NCI-H1105 (cell line): ENCODE measurements at places on chromosomes 1 and 21.

- no peak for DNase-seq
Observed at GRCh38 chr1:92259350-92259749, 39.4 kb downstream of the GLMN start.

DNA sequence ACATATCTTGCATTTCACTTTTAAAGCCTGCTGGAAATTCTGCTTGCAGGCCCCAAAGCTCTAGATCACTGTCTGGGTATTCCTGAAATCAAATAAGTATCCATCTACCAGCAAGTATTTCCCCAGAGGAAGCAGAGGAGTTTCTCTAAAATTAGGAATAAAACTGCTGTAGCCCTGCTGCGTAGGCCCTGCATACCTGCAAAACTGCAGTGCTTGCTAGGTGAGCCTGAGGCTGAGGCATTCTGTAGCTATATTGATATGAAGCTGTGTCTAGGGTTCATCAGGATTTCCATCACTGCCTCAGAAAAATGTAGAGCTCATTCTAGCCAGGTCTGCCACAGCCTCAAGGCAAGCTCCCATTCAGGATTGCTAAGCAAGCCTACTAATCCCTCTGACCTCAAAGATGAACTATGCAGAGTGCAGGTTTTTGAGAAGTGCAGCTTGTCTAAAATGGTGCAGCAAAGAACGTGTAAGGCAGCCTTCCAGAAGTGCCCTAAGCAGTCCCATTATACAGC, 28.7 kb downstream of the NPHS2 start:
- DNase-seq = no peak

DNA sequence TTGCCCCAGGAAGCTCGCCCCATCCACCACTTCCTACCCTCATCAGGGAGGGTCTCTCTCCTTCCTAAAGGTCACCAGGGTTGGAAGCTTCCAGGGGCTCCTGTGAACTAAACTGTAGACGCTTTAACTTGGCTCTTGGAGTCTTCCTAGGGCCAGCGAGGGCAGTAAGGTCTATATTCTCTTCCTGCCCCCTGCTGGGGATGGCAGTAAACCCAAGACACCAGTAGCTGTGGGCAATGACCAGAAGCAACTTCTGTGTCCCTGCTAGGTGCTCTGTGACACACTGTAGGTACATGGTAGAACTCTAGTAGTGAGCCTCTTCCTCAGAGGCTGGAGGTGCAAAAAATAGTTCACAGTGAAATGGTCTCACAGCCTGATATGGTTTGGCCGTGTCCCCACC, 30.0 kb downstream of the KCND3 start:
- DNase-seq = no peak

GRCh38 chr1:9235096-9235459, 504 bp downstream of the H6PD start:
- peak; percentile 52 for DNase-seq

GRCh38 chr1:156953571-156953970, 33.1 kb downstream of the LRRC71 start:
- DNase-seq = no peak

DNA sequence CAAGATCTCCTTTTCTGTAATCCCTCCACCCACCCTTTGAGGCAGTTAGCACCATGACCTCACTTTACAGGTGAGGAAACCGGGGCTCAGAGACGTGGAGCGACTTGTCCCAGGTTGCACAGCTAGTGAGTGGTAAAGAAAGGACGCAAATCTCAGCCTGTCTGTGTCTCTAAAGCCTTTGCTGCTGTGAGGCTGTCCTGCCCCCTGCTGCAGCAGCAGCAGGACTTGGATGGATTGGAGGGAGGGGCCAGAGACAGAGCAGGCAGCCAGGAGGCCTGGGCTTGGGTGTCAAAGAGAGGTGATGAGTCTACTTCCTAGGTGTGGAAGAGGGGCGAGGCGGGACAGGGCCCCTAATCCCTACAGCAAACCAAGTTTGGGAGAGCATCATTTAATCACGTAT, 69.6 kb downstream of the PTPRU start:
- no peak for DNase-seq

- no peak for DNase-seq
Observed at GRCh38 chr1:59041646-59042277, 255.1 kb upstream of the FGGY start.

DNA sequence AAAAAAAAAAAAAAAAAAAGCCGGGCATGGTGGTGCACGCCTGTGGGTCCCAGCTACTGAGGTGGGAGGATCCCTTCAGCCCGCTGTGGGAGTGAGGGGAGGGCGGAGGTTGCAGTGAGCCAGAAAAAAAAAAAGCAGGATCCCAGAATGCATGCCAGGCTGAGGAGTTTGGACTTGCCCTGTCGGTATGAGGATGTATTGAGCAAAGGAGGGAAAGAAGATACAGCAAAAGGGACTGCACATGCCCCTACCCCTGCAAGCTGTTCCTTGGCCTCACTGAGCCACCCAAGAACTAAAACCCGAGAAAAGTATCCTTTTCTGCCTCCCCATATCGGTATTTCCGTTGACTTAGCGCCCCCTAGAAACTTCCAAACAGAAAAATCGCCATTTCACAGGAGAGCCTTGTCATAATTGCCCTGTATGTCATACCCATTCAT, 1.3 kb upstream of the GPATCH4 start:
- no peak for DNase-seq

DNA sequence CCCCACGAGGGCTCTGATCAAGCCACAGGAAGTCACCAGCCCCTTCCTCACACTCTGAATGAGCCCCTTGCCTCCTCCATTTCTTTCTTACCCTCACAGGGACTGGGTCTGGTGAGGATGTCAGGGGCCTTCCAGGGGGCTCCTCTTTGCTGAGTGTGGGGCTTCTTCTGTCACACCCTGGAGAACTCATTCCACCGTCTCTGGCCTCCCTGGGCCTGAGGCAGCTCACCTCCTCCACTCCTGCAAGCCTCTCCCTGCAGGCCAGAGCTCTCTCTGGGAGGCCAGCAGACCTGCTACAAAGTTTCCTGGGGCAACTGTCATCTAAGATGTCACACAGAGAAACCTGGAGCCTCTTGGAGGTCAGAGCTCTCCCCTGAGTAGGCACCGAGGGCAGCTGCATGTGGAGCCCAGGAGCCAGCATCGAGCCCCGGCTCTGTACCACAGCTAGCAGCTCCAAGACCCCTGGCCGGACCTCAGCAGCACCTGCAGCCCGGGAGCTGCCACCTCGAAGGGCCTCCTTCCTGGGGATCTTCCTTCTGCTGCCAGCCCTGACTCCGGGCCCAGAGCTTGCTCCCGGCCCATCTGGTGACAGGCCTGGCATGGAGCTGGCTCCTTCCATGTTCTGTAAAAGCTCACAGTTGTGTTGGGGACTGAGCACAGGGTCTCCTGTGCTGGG, 1.1 kb downstream of the SPOCD1 start:
- DNase-seq = no peak

GRCh38 chr1:152768847-152769533, 6.0 kb upstream of the LCE1F start:
- DNase-seq = no peak

DNA sequence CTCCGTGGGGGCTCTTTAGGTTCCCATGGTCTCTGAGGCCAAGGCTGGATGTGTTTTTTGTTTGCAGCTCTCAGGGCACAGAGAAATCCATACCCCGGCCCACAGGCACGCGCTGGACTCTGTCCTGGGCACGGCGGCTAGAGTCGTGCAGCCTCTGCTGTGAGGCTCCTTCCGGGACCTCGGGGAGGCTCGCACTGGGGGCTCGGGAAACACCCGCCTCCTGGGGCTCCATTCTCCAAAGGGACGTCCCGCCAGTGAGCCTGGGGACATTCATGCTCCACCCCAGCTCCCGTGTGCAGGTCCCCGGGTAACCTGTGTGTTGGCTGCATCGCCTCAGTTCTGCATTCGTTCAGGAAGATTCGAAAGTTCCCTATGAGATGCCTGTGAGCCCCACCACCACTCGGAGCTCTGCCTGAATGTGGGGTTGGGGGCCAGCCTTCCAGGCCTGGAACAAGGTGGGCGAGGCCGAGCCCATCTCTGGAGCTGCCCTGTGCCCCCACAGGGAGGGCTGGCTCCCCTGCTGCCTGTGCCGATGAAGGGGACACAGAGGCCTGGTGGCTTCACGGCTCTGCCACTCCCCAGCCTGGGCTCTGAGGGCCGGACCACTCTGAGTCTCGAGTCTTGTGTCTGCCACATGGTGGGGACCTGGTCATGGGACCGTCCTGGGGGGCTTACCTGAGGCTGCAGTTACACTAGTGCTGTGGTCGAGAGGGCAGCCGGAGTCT, 182.0 kb upstream of the ARHGEF16 start:
- no peak for DNase-seq

- DNase-seq = no peak
Observed at GRCh38 chr1:54095546-54096226, 42.3 kb downstream of the TCEANC2 start.

DNA sequence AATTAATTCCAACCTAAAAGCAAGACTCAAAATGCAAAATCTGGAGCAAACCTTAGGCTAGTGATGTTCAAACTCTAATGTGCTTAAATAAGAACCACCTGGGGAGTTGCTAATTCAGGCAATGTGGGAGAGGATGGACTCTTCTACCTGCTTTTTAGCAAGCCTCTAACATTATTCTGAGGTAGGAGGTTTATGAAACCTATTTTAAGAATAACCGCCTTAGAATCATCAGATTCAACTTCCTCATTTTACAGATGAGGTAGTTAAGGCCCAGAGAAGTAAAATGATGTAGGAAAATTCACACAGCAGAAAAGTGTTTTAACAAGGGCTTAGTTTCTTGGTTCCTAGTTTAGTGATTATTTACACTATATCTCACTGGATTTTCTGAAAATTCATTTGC, 8.6 kb upstream of the NTNG1 start:
- DNase-seq = no peak
